ENCODE measurements at places on chromosomes 2 and 18. TPM values are rescaled to one million over a fixed set of nuclear protein-coding genes. Genes with fewer than 3 reads are reported as not detected.

RBFA gene
- 17.2 TPM for total RNA-seq

EFR3B gene
- total RNA-seq: 9.2 TPM

PHLPP1 gene
- total RNA-seq: 6.4 TPM

BOLL gene
- not detected for total RNA-seq

TIGD1 gene
- total RNA-seq: 1.6 TPM

CPS1 gene
- total RNA-seq: 2.9 TPM

SLC16A14 gene
- total RNA-seq: 2.2 TPM

OSGEPL1 gene
- 10.0 TPM for total RNA-seq

ACOXL gene
- not detected for total RNA-seq

FAM110C gene
- total RNA-seq: 5.2 TPM

EPB41L3 gene
- 7.1 TPM for total RNA-seq

POLR1B gene
- 11.3 TPM for total RNA-seq

GPR75 gene
- 1.4 TPM for total RNA-seq

CCDC68 gene
- total RNA-seq: 5.6 TPM

AKAIN1 gene
- not detected for total RNA-seq

CTAGE1 gene
- total RNA-seq: not detected

PLA2R1 gene
- total RNA-seq: 3.7 TPM

RUFY4 gene
- total RNA-seq: not detected

CD207 gene
- 0.44 TPM for total RNA-seq

LHCGR gene
- total RNA-seq: 1.3 TPM

All from heart right ventricle (tissue), 16 donors.